PC-9 (cell line): ENCODE measurements at places on chromosomes 3 and 15.

GRCh38 chr15:65884511-65884910, 15.2 kb downstream of the RAB11A start:
- no peak for DNase-seq

- DNase-seq = no peak
Observed at GRCh38 chr3:43128464-43128863, 22.6 kb upstream of the POMGNT2 start.

- no peak for DNase-seq
Observed at GRCh38 chr15:73845907-73846306, 27.5 kb upstream of the TBC1D21 start.

DNA sequence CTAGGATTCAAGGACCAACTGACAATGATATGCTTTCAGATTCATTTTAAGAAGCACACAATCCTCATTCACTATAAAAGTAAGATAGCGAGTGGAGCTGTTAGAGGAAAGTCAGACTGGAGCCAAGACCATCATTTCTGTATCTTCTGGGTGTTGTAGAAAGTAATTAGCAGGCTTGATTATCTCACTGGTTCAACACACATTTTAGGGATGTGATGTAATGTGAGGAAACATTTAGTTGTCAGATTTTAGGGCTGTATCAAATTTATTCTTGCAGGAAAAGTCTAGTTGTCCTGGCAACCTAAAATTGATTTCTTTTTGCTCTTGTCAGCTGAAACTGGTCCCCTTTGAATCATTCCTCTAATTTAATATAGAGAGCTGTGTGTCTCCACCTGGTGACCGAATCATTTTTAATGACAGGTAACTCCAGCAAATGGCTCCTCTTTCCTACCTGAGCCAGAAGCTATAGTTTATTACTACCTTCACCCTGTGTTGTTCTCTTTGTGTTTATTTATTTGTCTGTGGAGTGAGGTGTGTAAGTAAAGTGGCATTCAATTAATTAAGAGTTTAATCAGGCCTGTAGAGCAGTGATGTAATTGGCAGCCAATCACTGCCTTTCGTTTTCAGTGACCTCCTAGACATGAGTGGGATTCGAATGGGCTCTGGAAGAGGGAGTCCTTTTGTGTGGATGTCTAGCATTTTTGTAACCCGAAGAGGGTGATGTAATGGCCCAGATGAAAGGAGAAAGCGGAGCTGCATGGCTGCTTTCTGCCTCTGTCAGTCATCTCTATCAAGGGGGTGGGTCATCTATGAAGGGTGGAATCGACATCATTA, 125.8 kb downstream of the LPP start:
- DNase-seq = no peak

DNA sequence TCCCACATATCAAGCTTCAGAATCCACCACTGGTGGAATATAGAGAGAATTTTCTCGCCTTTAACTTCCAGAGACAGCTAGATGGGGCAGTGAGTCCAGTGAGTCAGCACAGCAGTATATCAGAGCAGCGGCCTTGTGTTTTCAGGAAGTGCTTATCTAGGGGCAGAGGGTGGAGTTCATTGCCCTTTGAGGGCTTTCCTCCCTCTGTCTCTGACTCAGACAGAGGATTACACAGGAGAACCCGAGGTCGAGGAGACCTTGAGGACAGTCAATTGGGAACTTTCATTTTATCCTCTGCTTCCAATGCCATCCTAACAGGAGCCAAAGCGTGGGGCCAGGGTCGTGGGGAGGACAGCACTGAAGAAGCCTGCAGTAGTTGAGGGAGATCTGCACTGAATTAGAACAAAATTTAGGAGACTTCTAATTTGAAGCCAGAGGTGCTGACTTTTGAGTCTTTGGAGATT, 109.6 kb upstream of the UMPS start:
- DNase-seq = peak; percentile 65

DNA sequence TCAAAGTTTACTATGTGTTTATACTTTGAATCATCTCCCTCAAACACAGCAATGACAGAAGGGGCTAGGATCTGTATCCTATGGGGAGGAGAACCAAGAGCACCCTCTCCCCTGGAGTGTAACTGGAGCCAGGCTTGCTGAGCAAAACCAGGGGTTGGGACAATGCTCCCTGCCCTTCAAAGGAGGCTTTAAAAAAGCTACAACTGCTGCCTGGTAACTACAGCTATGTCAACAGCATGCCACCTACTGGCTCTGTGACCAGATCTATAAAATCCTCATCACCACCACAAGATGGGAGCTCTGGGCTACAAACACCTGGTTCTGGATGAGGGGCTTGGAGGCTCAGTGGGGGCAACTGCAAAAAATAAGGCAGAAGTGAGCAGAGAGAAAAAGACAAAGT, 61.9 kb downstream of the ANO10 start:
- DNase-seq = no peak

DNA sequence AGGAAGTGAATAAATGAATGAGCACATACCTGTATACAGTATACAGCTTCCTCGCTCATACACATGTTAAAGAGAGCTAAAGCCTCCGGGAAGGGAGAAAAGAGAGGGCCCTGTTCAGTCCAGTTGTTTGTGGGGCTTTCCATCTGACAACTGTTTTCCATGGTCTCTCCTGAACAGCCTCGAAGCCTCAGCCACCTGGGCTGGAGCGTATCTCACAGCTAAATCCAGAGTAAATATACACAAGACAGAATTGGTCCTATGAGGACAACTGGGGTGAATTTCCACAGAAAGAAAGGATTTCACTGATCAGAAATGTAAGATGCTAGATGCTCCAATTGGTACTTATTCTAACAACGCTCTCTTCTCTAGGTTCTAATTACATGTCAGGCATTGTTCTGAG, 103.5 kb downstream of the LIPC start:
- no peak for DNase-seq

GRCh38 chr3:38121451-38121831, 15.5 kb downstream of the ACAA1 start:
- no peak for DNase-seq

GRCh38 chr3:107235193-107235927, 141.9 kb upstream of the CCDC54 start:
- DNase-seq = no peak

DNA sequence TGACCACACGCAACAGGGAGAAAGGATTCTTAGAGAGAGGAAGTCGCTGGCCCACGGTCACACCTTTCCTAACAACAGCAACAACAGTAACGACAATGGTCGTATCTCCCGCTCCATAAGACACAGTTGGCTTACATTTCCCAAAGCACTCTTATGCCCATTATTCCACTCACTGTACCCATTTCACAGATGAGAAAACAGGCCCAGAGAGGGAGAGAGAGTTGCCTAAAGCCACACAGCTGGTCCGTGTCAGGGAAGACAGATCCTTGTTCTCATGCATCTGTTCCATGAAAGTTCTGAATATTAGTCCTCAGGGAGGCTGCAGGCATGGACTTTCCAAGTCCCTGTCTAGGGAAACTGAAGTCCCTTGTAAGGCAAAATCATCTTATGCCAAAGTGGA, 42.0 kb upstream of the ATP2B2 start:
- DNase-seq = no peak

DNA sequence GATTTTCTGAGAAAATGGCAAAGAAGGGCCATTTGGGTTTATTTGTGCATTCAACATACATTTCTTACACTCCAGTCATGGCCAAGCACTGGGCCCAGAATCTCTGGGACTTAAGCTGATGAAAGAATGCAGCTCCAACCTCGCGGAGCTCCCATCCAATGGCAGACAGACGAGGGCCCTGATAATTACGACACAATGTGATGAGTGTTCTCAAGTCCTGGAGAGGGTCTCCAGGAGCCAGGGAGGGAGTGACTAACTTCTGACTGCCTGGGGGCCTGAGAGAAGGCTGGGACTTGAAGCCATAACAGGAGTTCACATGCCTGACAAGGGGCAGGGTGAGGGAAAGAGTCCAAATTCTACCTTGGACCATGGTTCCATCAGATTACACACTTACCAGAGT, 42.6 kb upstream of the BNC1 start:
- DNase-seq = no peak

- no peak for DNase-seq
Observed at GRCh38 chr15:31278061-31278445, 48.6 kb upstream of the KLF13 start.
